CD4-positive, alpha-beta T cell treated with Interferon gamma for 1 hour (primary cell): ENCODE measurements at places on chromosomes 12 and 14.

- no peak for DNase-seq
Measured at GRCh38 chr12:120381752-120382419, 12.9 kb upstream of the MSI1 start.

- peak; percentile 38 for DNase-seq
Measured at GRCh38 chr12:46303039-46303666, 34.3 kb upstream of the SLC38A1 start.

DNA sequence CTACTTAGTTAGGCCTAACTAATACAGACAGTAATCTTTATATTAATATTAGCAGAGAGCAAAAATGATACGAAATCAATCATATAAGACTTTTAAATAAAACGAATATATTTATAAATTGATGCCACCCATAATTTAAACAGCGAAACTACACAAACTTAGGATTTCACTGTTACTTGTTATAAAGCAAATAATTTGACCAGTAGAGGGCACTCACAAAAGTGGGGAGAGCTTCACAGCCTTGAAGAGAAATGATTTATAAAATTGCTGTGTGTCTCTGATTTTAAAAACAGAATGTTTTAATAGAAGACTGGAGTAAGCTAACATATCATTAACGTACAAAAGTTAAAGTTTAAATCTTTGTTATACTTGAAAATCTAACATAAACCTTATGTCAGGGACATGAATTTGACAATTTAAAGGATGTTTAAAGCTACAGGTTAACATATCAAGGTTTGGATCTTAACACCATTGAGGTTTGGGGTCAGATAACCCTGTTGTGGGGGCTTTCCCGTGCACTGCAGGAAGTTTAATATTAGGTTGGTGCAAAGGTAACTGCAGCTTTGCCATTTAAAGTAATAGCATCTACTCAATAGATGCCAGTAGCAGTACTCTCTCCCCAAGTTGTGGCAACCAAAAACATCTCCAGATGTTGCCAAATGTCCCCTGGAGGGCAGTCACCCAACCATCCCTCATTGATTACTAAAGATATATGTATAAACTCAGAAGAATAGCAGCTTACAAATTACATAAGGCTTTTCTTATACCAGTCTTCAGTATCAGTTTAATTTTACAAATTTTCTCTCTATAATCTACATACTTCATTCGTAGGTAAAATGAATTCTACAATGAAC lies 9.3 kb downstream of the KRAS start:
- DNase-seq = peak; percentile 46

DNA sequence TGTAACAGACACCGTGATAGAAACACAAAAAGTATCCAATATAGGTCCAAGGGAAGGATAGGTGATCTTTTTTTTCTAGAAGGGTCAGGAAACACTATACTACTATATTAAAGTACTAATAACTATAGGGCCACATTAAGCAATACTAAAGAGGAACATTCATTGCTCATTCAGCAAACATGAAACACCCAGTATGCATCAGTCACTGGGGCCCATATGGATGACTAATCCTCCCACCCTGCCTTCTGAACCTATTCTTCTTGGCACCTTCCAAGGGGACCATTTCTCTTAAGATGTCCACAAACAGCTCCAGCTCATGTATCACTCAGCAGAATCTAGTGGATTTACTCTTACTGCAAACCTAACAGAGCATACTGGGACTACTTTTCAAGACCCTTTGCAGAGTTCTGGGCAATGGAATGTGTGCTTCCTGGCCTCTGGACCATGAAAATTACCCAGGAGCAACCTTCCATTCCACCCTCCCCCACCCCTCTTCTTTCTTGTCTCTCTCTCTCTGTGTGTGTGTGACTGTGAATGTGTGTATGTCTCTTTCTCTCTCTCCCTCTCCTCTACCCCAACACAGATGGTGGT lies 187.9 kb downstream of the EPS8 start:
- DNase-seq = peak; percentile 13

GRCh38 chr12:64943686-64944085 lies 119.2 kb downstream of the TBC1D30 start:
- DNase-seq = no peak

DNA sequence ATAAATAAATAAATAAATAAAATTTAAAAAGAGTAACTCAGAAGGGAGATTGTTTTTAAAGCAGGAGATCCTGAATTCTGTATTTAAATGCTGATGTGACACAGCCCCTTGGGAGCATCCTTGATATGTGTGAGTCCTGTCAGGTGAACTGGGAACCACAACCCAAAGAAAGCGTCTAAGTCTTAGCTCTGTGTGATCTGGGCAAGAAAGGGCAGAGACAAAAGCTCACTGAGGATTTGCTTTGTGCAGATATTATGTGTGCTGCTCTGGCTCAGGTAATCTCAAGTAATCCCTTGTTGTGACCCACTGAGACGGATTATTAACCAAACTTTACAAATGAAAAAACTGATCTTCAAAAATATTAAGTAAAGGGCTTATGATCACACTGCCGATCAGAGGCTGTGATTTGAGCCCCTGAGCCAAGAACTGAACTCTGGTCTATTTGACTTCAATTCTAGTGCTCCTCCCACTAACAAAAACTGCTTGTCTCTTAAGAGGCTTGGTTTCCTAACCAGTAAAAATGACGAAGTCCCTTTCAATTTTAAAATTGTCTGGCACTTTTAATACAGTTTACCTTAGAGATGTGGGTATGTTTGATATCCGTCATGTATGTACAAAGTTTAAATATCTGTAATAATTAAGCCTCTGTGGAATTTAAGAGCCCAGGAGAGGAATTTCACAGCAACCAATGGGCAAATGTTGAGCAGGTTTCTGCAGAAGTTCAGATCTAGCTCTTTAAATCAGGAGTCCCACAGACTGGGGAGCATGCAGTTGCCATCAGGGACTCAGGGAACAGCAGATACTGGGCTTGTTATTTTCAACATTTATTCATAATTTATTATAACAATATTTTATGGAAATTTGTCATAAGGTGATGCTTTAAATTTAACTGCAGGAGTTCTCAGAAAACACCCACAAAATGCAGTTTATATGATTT lies 46.1 kb downstream of the CPM start:
- no peak for DNase-seq

DNA sequence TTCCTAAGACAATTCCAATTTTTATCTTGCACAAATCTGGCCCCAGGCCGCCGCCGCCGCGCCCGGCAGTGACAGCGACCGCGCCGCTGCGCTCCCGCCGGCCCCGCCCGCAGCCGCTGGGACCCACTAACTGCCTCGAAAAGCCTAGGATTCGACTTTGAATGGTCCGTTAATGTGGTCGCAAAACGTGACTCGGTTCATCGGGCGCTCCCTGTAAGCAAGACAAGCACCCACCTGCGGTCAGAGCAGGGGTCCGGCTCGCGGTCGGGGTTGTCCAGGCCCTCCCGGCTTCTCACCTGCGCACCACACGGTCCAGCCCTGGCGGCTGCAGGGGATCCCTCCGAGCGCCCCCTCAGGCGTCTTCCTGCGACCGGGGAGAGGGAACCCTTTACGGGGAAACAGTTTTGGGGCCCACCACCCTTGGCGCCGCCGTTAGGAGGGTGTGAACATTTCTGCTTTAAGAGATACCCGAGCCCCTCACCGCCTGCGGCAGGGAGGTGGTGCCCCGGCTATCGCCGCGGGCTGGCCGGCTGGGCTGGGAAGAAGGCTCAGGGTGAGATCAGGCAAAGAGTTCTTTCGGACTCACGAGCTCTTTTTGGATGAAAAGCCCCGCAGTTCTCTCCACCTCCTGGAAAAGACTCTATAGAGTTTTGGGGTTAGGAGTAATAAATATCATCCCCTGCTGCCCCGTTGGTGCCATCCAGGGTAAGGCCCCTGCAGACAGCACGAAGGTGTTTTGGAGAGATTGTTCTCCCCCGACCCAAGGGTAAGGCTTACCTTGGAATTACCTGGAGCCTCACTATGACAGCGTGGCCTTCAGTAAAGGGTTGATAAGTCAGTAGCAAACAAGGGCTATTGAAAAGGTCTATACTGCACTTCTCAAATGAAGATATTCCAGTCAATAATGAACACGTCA lies 13.6 kb upstream of the FOXJ2 start:
- DNase-seq = no peak

- DNase-seq = no peak
Measured at GRCh38 chr12:105220929-105221290, 15.1 kb downstream of the APPL2 start.

- no peak for DNase-seq
Measured at GRCh38 chr14:28012629-28013415, 753.8 kb upstream of the FOXG1 start.

- DNase-seq = no peak
Measured at GRCh38 chr12:132566516-132567131, 43.8 kb downstream of the LRCOL1 start.
